HEK293T (cell line): ENCODE measurements at places on chromosomes 12 and 14.
A peak's percentile ranks its signal among the peaks of the same experiment; 100 is the strongest.

- no peak for DNase-seq
Observed at GRCh38 chr12:91616416-91616815, 433.8 kb upstream of the DCN start.

DNA sequence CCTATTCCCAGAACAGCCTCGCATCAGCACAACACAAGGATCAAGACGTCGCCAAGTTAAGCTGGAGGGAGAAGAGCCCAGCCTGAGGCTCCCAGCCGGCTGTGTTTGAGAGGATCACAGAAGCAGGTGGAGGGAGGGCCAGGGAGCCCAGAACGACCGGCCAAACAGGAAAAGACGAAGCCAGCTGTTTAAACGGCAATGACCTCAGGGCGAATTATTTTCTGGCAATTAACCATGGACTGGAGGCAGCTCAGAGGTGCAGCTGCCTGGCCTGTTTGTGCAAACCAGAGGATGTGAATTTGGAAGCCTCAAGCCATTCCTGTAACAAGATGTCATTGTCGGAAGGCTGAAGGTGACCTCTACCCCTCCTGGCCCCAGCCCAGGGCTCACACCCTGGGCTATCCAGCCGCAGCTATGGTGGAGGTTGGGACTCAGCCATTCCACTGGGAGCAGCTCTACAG, 175.8 kb upstream of the PRMT8 start:
- no peak for DNase-seq

DNA sequence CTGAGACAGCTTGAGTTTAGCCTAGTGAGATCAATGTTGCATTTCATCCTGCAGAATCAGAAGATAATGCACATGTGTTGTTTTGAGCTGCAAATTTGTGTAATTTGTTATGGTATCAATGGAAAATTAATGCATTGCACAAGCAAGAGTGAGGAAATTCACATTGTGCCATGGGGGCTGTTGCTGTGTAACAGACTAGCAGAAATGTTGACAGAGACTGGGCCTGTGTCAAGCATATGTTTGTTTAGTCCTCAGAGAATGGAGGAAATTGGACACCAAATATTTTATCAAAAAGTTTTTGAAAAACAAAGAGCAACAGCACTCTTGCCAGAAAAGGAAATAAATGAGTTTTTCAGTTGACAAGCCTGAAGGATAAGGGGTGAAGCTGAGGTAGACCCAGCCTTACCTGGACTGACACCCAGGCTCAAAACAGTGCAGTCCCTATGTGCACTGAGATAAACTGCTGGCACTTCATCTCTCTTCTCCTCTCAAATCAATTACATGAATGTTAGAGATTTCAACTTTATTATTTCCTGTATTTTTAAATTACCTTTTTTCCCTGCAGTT, 1150.0 kb downstream of the FSCB start:
- no peak for DNase-seq

GRCh38 chr14:37411079-37411735, 183.8 kb downstream of the FOXA1 start:
- no peak for DNase-seq

DNA sequence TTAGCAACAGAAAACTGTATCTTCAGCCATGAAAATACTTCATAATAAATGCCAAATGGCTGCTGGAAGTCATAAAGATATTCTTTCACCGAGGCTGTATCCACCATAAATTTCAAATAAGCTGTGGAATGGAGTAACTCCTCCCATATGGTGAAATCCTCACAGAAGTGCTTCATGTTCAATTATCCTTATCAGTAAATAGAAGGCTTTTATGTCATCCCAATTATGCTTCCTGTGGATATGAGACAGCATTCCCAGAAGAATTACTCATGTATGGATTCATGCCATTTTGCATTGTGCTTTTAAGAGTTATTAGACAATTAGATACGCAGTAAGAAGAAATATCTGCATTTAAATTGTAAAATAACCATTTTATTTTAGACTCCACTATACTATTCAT, 99.0 kb downstream of the RTN1 start:
- DNase-seq, result peak; percentile 14

- peak; percentile 3 for DNase-seq
Observed at GRCh38 chr12:56082382-56082781, 2.4 kb downstream of the ERBB3 start.

- DNase-seq, result peak; percentile 68
Observed at GRCh38 chr12:70243510-70244371, 508 bp downstream of the CNOT2 start.

GRCh38 chr14:73365727-73366126, 92.6 kb downstream of the NUMB start:
- DNase-seq, result no peak

GRCh38 chr12:11130382-11130781, 4.1 kb downstream of the TAS2R30 start:
- no peak for DNase-seq

- no peak for DNase-seq
Observed at GRCh38 chr12:58051378-58051777, 110.0 kb downstream of the ATP23 start.

GRCh38 chr12:132615579-132616038, 3.0 kb upstream of the P2RX2 start:
- DNase-seq, result no peak

DNA sequence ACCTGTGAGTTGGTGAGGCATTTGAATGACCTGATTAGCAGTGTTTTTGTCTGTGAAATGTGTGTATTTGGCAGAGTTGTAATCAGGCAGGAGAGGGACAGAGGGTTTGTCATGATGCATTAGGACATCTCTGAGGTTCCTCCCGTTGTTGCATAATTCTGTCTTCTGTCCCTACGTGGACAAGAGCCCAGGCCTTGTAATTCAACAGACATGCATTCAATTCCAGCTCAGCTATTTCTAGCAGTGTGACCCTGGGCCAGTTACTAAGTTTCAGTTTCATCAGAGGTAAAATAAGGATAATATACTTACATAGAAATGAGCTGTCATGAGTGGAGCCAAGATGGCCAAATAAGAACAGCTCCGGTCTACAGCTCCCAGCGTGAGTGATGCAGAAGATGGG, 208.6 kb downstream of the SLC38A4 start:
- no peak for DNase-seq

GRCh38 chr14:20415782-20416206, 2.5 kb upstream of the TEP1 start:
- peak; percentile 43 for DNase-seq

GRCh38 chr12:122886851-122887818, 8.8 kb downstream of the VPS37B start:
- DNase-seq, result no peak

- no peak for DNase-seq
Observed at GRCh38 chr14:22812744-22813143, 2.5 kb downstream of the SLC7A7 start.

GRCh38 chr12:6666211-6666610, 3.3 kb upstream of the ING4 start:
- DNase-seq, result no peak

DNA sequence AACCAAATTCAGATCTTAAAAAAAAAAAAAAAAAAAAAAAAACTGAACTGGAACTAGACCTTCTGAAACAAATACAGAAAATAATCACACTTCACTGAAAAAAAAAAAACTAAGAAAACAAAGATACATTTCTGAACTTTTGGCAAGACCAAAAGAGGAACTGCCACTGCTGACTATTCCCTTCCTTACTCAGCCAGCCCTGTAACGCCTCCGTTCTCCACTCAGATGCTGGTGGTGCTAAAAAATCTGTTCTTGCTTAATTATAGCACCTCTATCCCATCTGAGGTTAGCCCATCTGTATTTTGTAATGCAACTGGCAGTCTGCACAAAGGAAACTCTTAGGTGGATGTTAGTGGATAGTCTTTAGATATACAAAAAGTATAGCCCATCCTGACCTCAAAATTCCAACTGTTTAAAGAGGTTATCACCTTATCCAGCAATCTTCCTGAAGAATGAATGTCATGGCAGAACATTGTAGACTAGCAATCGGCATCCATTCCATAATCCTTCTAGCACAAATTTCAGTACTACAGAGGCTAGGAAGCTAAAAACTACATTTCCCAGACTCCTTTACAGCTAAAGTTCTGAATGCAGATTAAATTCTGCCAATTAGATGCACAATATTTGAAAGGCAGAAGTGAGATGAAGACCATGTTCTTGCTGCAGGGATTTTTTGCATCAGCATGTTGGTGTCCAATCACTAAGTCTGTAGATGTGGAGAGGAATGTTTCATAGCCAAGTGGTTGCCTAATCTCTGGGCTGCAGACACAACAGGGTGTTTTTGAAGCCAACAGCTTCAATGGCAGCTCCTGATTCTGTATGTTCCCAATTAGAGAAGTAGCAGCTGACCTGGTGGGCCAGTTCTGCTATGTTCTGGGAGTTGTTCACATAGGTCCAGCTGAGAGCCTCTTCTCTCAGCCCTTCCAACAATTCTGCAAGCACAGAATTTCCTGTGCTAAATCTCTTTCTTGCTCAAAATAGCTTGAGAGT, 5.7 kb downstream of the MAP3K9 start:
- no peak for DNase-seq

GRCh38 chr14:105220699-105221597, 27.4 kb upstream of the BTBD6 start:
- no peak for DNase-seq

DNA sequence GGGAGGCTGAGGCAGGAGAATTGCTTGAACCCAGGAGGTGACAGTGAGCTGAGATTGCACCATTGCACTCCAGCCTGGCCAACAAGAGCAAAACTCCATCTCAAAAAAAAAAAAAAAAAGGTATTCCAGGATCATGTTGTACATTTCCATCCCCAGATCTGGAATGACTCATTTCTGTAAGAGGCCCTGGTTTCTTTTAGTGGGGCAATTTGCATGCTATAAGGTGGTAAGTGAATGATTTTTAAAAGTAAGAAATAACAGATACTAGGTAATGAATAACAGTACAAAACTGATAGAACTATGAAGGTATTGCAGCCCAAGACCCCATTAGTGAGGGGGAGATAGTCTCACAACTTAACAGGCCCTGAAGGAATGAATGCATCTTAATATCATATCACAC, 17.7 kb upstream of the ADCK1 start:
- DNase-seq, result no peak

DNA sequence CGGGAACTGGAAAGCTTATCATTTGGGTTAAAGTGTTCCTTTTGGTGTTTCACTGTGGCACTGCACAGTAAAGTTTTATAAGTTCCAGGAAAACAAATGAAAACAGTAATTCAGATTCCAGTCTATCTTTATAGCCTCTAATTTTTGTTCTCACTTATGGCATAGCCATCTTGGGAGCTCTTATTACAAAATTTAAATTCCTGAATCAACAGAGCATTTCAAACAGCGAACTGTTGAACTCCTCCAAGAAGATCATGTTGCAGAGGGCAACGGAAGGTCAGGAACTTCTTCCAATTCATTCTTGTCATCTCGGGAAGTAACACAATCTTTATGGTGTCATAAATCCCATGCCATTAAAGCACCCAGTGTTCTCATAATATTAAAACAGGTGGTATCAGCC, 229.1 kb downstream of the KCNC2 start:
- peak; percentile 55 for DNase-seq

- DNase-seq, result no peak
Observed at GRCh38 chr14:65867333-65867732, 454.8 kb downstream of the FUT8 start.

DNA sequence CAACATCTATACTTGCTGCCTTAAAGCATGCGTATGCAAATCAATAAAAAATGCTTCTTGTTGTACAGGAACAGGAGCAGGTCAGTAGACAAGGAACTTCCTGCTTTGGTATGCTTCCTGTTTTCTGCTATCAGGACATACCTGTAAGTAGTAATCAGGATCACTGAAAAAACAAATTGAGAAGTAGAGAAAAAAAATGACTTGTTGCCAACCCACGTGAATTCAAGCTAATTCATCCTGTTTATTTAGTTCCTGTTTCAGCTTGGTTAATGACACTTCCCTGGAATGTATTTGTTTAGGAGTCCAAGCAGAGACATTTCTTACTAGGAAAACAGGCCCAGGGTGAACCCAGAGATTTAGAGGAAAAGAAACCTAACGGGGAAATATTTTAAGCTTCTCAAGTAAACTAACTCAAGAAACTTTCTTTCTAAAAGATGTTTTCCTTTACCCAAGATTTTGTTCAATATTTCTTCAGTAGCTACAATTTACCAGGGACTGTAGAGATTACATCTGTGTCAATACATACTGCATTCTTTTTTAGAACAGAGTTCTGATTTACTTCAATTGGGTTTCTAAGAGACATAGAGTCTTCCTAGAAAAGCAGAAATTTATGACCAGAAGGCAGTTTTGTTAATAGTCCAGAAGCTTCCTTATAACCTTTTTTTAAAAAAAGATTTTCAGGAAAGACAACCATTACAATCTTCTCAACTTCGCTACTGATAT, 124.2 kb downstream of the PAWR start:
- no peak for DNase-seq

DNA sequence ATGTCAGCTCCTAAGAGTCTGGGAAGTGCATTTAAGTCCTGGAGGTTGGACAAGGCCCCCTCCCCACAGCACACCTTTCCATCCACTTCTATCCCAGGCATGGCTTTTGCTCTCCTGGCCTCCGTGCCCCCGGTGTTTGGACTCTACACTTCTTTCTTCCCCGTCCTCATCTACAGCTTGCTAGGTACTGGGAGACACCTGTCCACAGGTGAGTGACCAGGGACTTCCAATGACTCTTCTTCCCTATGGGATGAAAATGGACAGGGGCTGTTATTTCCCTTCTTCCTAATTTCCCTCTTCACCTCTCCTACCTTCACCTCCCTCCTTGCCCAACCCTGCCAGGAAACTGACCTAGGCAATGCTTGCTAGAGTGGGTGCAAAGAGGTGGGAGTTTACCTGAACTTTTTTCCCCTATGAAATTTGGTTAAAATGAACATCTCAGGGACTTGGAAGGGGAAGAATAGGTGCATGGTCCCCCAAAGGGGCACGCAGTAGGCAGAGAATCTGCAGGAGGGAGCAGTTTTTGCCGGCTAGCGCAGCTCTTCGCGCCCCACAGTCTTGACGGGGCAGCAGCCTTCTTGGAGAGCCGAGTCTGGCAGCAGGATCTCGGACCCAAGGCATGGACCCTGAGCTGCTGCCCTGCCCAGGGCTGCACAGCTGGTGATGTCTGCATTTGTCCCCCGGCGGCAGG, 9.2 kb downstream of the ARHGEF25 start:
- no peak for DNase-seq

- no peak for DNase-seq
Observed at GRCh38 chr14:104113631-104114420, 24.6 kb upstream of the KIF26A start.

DNA sequence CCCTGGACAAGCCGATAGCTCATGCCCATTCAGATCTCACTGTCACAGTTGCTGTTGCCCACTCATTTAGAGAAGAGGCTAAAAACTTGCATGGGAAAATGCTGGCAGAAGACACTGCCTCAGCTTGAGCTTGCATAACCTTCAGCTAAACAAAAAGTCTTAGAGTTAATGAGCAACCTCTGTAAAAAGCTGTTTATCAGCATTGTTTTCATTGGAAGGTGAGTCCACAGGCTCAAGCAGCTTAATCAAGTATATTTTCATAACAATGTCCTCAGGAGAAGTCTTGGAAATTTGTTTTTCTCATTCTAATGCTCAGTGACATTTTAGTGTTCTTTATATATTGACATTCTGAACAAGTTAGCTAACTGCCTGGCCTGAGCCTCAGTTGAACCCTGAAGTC, 872.9 kb downstream of the TMTC2 start:
- no peak for DNase-seq

GRCh38 chr12:92462527-92462926, 240.3 kb upstream of the PLEKHG7 start:
- no peak for DNase-seq
